NCI-H1092 treated with DMSO at 0.1 percent for 48 hours (cell line): ENCODE measurements at places on chromosomes 6 and 20.

GRCh38 chr6:146472918-146473317, 70.7 kb upstream of the RAB32 start:
- DNase-seq: no peak

DNA sequence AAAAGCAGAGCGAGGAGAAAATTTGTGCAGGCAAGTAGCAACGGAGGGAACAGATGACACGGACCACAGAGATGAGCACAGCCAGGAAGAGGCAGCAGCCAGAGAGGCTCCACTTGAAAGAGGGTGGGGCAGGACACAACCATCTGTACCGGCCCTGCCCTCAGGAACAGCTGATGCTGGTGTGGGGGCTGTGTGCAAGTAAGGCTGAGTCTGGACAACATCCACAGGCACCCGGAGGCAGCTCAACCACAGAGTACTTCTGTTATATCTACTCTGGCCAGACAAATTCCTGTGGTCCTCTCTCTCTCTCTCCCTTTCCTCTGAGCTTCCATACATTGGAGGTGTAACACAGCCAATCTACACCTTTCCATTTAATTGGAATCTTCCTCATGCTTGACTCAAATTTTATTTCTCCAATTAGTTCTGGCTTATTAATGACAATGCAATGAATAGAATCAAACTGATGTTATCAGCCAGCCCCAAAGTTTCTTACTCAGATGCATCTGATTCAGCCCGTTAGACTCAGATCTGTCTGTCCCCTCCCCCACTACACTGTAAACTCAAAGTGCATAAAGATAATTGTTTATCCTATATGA, 24.9 kb downstream of the KIF13A start:
- DNase-seq: no peak

DNA sequence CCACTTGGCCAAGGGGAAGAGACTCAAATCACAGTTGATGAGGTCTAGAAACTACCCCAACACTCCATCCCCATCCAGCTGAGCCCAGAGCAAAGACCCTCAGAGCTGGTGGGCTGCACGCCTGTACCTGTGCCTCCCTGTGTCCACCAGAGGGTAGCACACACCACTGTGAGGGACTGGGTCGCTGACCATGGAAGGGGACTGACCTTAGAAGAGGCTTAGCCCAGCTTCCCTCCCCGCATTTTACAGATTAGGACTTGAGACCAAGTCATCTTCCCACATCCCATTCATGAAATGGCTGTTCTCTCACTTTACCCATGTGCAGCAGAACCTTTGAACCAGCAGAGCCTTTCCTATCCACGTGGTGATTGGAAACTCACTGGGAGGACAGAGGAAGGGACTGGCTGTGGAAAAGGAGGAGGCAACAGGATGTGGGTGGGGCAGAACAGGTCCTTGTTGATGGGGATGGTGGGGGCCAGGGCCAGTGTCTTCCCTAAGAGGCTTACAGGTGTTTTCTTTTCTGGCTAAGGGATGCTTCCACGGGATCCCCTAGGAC, 44.3 kb downstream of the CPXM1 start:
- peak; percentile 24 for DNase-seq

GRCh38 chr6:82217018-82217586, 30.4 kb downstream of the IBTK start:
- no peak for DNase-seq

DNA sequence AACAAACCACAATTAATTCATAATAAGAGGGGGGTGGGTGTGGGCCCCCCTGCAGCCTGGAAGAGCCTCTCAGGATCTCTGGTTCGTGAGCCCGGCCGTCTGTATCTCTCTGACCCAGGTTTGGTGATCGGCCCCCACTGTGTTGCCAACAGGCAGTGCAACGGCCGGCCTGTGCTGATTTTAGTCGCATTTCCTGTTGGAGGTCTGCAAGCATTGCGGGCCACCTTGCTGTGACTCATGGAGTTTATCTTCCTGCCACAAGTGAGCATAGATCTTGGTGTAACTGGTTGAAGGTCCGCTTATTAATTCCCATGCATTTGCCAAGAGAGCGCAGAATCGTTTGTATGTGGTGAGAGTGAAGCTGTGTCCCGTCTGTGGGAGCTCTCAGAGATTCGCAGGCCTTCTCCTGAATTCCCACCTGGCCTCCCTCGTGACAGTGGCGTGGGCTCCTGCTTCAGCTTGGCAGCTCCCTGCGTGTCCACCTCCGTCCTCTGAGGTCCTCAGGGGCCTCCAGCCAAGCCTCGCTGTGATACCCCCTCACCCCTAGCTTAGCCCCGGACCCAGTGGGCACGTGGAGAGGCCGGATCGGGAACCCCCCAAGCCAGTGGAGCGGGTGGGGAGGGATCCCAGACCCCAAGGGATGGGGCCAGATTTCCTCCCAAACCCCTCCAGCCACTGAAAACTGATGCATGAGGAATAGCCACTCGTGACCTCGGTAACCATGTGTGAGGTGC, 269.8 kb downstream of the CDH4 start:
- no peak for DNase-seq

DNA sequence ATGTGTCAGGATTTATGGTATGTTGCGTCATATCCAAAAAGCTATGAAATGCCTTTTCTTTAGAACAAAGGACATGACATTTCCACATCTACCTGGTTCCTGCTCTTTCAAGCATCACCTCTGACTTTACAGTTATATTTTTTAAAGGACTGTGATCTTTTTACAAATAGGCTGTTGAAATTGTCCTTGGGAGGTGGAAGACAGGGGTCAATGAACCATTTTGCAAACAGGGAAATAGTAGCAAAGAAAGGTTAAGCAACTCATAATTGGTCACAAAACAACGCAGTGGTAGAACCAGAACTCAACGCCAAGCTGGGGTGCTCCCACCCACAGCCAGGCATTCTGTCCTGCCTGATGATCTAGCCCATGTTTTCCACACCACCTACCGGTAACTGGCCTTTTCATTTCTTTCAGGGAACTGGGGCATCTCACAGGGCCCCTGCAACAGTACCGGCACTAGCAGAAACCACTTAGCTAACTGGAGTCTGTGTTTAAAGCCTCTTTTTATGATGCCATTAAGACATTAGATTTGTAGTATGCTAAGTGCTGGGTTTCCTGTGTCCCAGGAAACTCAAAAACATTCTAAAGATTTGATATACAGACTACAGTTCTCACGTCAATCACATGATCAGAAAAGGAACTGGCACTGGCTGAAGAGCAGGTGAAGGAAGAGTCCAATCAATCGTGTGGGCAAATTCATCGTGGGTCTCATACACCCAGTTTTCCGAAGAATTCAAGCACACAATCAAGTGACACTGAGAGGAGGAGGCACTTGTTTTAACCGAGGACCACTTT, 13.9 kb downstream of the ZNF217 start:
- no peak for DNase-seq

GRCh38 chr6:110728501-110728900, 86.8 kb downstream of the CDK19 start:
- no peak for DNase-seq

DNA sequence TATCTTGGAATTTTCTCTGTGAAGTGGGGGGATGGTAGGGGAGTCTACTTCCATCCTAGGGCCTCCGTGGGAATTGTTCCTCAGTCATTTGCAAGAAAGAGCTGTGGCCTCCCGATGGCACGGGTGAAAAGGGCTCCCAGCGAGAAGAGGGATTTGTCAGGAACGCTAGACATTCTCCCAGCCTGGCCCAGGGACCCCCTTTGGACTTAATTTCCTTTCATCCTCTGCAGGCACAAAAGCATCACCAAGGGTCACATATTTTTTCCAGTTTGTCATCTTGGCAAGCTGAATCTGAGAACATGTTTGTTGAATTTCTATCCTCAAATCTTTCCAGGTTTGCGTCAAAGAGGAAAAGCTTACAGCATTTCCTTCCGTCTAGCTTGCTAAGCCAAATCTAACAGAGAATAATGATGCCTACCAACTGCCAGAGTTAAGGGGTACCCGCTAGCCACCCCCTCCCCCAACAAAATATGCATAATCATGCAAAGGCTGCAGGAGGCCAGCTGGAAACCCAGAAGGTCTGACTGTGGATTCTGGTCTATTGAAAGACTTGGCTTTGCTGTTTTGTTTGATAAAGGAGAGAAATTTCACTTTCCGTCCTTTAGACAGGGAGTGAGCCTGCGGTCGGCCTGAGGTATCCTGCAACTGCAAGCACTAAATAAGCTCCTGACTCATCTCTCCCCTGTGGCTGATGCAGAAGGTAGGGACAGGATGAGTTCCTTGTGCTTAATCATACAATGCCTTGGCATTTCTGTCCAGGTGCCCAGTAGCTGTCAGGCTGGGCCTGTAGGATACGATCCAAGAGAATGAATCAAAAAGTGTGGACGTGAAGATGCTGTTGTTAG, 23.1 kb downstream of the PSMG4 start:
- no peak for DNase-seq

- DNase-seq: no peak
These were observed 118.3 kb upstream of the MTHFD1L start for GRCh38 chr6:150747155-150747554.

DNA sequence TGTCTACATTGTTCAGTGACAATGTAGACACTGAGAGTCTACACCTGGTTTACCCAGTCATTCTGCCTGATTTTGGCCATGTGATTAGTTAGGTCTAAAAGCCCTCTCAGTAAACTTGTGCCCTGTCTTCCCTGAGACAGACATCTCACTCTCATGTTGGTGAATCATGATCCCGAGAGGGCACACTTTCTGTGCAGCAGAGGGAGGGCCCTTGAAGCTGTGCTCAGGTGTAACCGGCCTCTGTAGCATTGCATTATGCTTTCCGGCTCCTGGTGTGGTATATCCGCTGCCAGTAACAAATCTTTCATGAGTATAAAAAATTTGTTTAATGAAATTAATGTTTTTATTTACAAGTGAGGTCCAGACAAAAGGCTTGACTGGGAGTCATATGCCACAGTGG, 85.0 kb downstream of the RALGAPA2 start:
- DNase-seq: no peak

- no peak for DNase-seq
These were observed 4.2 kb upstream of the APMAP start for GRCh38 chr20:24996449-24997377.

GRCh38 chr20:14538433-14538832, 201.0 kb upstream of the FLRT3 start:
- DNase-seq: no peak

GRCh38 chr6:29201966-29202365, 31.3 kb downstream of the OR2J2 start:
- no peak for DNase-seq

DNA sequence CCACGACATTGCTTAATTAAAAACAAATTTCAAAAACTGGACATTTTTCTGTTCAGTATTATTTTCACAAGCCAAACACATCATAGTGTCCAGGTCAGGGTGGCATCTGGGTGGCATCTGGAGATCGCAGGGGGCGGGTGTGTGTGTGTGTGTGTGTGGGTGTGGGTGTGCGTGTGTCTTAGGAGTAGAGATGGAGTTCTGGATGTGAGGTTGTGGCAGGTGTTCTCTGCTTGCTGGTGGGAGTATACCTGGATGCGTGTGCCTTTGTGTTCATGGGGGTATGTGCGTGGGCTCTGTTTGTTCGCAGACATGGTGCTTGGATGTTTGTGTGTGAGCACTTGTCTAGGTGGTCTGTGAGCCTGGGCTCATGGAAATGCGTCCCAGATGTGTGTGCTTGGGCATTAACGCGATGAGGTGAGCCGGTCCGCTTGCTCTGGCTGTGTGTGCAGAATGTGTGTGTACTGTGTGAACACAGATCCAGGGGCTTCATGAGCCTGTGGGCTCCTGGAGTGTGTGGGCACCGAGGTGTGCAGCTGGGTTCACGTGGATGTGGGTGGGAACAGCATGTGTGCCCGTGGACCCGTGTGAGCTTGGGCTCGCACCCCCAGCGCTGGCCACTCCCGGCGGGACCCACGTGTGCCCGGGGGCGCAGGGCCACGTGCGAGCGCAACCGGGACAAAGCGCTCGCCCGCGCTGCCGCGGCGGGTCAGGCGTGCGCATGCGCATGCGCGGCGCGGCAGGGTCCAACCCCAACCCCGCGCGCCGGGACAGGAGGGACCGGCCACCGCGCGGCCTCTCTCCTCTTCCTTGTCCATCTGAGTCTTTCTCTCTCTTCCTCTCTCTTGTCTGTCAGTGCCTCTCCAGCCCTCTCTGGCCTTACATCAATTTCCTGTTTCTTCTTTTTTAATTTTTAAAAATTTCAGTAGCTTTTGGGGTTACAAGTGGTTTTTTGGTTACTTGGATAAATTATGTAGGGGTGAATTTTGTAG, 60.4 kb downstream of the SRC start:
- DNase-seq: peak; percentile 82
